Activated CD4-positive, alpha-beta T cell treated with anti-CD3 and anti-CD28 coated beads, Interleukin-2, Interleukin-6, amounts not matched to agents 100 ng/mL and 50 ng/mL, durations not matched to agents 16 hours and 8 hours (primary cell): ENCODE measurements at places on chromosomes 12 and 14.

GRCh38 chr14:26180221-26180620, 417.6 kb downstream of the NOVA1 start:
- DNase-seq: no peak

DNA sequence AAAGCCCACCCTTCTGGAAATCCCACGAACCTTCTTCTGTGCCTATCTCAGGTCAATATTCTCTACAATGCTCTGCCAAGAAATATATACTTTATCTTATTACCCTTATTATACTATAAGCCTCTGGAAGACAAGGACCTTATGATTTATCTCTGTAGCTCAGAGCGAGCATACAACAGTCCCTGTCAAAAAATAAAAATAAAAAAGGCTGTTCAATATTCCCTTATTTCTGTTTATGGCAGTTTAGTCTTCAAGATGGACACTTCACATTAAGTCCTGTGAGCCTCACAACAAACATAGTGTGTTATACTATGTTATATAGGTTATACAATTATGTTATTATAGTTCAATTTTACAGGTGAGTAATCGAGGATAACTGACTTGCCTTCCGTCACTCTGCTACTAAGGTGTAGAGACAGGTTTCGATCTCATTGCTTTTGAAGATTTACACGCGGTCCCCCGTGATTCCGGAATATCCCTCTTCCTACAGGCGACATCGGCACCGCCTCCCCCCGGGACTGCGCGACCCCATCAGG, 562 bp downstream of the EAPP start:
- no peak for DNase-seq

- DNase-seq: no peak
These were observed 67.1 kb upstream of the KRR1 start for GRCh38 chr12:75578546-75578945.

DNA sequence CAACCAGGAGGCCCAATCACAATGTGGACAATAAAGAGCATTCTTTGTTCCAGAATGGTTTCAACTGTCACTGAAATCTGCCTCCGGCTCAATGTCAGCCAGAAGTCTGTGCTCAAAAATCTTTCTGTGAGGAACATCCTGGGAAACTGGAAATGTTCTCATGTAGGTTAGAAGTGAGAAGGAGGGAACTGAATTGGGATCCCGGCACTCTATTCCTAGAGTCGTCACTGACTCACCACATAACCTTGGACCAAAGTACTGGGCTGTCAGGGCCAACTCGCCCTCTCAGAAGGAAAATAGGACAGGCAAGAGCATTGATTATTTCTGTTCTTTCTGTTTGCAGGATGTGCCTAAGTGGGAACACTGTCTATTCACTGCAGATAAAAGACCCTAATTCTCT, 57.6 kb downstream of the PRKAB1 start:
- DNase-seq: no peak

- DNase-seq: peak; percentile 35
These were observed 67.6 kb upstream of the CDKN3 start for GRCh38 chr14:54329082-54329695.

DNA sequence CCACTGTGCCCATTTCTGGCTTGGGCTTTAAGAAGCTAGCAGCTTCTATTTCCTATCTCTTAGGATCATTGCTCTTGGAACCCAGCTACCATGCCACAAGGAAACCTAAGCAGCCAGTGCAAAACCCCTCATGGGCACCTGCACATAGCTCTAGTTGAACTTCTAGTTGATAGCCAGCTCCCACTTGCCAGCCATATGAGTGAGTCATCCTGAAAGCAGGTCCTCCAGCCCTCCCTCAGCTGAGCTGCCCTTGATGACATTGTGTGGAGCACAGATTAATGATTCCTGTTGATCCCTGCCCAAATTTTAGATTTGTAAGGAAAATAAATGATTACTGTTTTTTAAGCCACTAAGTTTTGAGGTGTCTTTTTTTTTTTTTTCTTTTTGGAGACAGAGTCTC, 234.2 kb upstream of the FBXO33 start:
- no peak for DNase-seq

DNA sequence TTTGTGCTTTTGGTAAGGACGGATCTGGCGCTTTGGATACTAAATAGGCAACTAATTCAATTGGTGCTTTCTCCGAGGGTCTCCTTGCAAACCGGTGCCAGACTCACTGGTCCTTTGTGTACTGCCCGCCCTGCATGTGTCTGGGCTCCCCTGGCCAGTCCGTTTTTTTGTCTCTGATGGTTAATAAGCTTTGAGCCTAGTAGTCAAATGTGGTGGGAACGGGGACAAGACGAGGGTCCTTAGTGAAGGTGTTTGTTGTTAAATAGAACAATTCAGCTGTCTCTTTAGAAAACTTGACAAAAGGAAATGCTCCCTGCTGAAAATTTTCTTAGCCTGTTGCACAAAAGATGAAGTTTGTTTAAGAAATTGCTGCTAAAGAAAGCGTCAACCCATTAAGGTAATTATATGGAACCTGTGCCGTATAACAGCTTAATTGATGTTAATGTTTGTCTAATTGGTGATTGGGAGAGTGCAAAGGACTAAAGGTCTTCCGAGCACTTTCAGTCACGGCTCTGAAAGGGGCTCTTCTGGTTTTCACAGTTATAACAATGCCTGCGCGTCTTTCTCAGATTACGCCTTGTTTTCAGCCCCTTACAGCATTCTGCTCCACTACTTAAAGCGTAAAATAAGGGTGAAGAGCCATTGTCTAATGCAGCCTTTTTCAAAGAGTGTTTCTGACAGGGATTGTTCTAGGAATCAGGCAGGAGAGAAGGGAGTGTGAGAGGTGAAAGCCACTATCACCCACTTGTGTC, 537.4 kb downstream of the PRKD1 start:
- DNase-seq: no peak

DNA sequence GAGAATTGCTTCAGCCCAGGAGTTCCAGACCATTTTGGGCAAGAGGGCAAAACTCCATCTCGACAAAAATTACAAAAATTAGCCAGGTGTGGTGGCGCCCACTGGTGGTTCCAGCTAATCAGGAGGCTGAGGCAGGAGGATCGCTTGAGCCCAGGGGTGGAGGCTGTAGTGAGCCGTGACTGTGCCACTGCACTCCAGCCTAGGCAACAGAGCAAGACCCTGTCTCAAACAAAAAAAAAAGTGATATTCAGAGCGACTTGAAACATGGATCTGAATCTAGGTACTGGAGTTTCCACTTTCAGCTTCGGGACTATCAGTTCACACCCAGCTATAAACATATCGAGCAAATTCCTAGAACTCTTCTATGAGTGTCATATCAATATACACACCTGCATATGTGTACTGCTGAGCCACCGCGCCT, 16.3 kb upstream of the RNF34 start:
- no peak for DNase-seq

- DNase-seq: no peak
These were observed 61.3 kb upstream of the DICER1 start for GRCh38 chr14:95218472-95219193.

DNA sequence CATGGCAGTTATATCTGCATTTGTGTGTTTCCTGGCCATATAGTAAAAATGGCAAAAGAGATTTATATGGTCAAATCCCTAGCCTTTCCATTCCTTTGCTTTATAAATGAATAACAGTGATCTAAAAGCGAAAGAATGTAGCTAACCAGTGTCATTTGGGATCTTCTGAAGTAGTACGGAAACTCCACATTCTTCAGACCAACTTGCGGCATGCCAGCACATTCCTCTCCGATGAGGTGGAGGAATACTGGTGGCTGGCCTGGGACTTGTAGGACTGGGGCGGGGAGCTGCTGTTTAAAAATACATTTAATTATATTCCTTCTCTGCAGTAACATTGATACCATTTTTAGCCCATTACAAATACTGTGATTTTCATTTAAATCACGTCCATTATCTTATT, 85.3 kb downstream of the SAMD4A start:
- DNase-seq: no peak
